ENCODE measurements at places on chromosomes 4 and X. TPM values are rescaled to one million over a fixed set of nuclear protein-coding genes. Genes with fewer than 3 reads are reported as not detected.
A peak's percentile ranks its signal among the peaks of the same experiment; 100 is the strongest.

DNA sequence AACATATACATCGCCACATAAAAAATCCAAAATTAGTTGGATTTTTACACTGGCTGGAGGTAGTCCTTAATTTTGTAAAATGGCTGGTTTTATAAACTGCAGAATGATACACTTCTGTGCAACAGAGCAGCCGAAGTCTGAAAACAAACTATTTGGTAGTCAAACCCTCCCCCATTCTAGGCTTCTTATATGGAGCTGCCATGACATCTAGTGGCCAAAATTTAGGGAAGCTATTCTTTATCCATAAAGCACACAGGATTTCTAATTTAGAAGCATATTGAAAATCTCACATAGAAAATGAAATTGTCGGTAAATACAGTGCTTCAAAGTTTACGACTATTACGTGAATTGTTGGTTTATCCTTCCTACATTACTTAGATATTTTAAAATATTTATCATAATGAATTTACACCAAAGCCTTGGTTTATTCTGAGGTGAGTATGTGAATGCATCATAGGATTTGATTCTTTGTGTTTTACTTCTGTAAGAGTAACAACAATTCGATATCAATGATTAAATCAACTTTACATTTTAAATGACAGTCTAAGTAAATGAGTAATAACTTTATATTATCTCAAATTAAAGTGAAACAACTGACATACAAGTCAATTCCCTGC, 113.4 kb upstream of the FAM241A start:
- no peak overlapping the region for H3K27ac ChIP-seq
- H3K36me3 ChIP-seq: no peaks in the 10 kb centered on the region
- no peaks in the 10 kb centered on the region for H3K4me1 ChIP-seq
- H3K4me3 ChIP-seq: no peak overlapping the region
- H3K27me3 ChIP-seq: peaks cover 9% of the 10 kb centered on the region
- peak; percentile 31 for DNase-seq

- no peaks in the 10 kb centered on the region for H3K36me3 ChIP-seq
- DNase-seq: peak; percentile 22
- H3K4me3 ChIP-seq: no peak overlapping the region
Measured at GRCh38 chr4:174714393-174715211, 114.4 kb downstream of the GLRA3 start.

Gene IL1RAPL2
- total RNA-seq: 0.22 TPM

- DNase-seq: no peak
- no peaks in the 10 kb centered on the region for H3K27me3 ChIP-seq
- peaks cover 4% of the 10 kb centered on the region for H3K4me1 ChIP-seq
- no peaks in the 10 kb centered on the region for H3K36me3 ChIP-seq
- no peak overlapping the region for H3K4me3 ChIP-seq
- H3K27ac ChIP-seq: no peak overlapping the region
Measured at GRCh38 chr4:128471576-128471975, 184.0 kb upstream of the PGRMC2 start.

- H3K36me3 ChIP-seq: no peaks in the 10 kb centered on the region
- H3K27ac ChIP-seq: peak overlapping the region; percentile 97
- H3K27me3 ChIP-seq: no peaks in the 10 kb centered on the region
- DNase-seq: peak; percentile 22
- H3K4me3 ChIP-seq: peak overlapping the region; percentile 91
Measured at GRCh38 chr4:15654593-15655222, 449 bp downstream of the FBXL5 start.

Gene FGFBP1
- total RNA-seq: not detected

Gene CLCN4
- 7.2 TPM for total RNA-seq

- no peaks in the 10 kb centered on the region for H3K27me3 ChIP-seq
- no peaks in the 10 kb centered on the region for H3K36me3 ChIP-seq
- H3K4me3 ChIP-seq: no peak overlapping the region
- H3K4me1 ChIP-seq: no peaks in the 10 kb centered on the region
Measured at GRCh38 chr4:91502365-91502764, 801.4 kb upstream of the GRID2 start.

DNA sequence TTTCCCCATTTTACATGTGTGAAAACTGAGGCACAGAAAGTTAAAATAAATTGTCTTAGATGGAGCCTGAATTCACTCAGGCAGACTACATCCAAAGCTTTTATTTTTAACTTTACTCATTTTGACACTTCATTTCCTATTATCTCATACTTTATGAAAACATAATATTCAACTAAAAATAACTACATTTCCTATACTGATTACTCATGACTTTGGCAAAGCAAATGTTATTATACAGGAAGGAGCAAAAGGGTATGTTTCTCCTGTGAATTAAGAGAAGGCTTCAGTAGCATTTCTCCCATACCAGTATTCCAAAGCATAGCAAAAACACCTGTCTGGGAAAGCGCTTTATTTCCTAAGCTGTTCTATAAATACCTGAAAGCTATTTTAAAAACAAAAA, 178.6 kb downstream of the ADAMTS3 start:
- peaks cover 3% of the 10 kb centered on the region for H3K4me1 ChIP-seq
- H3K36me3 ChIP-seq: no peaks in the 10 kb centered on the region
- no peak overlapping the region for H3K4me3 ChIP-seq
- H3K27me3 ChIP-seq: no peaks in the 10 kb centered on the region
- peak; percentile 59 for DNase-seq
- no peak overlapping the region for H3K27ac ChIP-seq

DNA sequence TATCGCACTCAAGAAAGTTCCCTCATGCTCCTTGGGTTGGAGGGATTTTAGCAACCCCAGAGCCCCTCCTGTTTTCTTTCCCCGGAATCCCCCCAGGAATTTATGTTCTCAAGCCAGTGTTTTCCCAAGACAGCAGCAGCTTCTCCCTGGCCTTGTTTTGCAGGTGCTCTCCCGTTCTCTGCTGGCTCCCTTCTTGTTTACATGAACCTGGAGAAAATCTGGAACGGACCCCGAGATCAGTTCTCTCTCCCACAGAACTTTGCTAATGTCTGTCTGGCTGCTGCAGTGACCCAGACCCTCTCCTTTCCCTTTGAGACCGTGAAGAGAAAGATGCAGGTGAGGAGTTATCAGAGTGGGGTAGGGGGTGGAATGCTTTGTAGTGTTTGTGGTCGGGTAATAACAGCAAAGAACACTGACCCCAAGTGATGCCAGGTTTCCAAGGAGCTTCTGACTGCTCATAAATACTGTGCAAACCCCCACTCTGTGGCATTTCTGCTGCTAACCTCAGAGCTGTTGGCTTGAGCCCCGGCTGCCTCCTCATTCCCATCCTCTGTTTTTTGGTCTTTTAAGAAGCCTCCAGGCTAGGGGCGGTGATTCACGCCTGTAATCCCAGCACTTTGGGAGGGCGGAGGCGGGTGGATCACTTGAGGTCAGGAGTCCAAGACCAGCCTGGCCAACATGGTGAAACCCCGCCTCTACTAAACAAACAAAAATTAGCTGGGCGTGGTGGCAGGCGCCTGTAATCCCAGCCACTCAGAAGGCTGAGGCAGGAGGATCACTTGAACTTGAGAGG, 11.1 kb downstream of the SLC25A43 start:
- H3K27me3 ChIP-seq: no peaks in the 10 kb centered on the region
- no peaks in the 10 kb centered on the region for H3K36me3 ChIP-seq
- no peak overlapping the region for H3K27ac ChIP-seq
- H3K4me1 ChIP-seq: peaks cover 6% of the 10 kb centered on the region
- H3K4me3 ChIP-seq: no peak overlapping the region
- DNase-seq: peak; percentile 90

GRCh38 chr4:95387719-95388118, 161.1 kb downstream of the UNC5C start:
- H3K4me3 ChIP-seq: no peak overlapping the region
- DNase-seq: peak; percentile 4
- no peaks in the 10 kb centered on the region for H3K4me1 ChIP-seq
- H3K36me3 ChIP-seq: no peaks in the 10 kb centered on the region

DNA sequence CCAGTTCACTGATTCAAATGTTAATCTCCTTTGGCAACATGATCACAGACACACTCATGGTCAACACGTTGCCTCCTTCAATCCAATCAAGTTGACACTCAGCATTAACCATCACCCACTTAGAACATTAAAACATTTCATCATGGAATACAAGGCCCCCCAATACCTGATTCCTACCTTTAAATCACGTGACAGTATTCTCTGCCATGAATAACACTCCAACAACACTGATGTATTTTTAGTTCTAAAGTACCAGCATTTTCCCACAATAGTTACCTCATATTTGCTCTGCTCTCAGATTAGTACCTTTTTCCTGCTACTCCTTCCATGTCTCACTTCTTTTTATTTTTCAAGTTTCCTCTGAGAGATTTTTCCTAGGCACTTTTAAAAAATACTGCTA, 19.6 kb downstream of the IL13RA2 start:
- H3K4me3 ChIP-seq: no peak overlapping the region
- no peaks in the 10 kb centered on the region for H3K36me3 ChIP-seq
- no peak overlapping the region for H3K27ac ChIP-seq
- H3K27me3 ChIP-seq: no peaks in the 10 kb centered on the region

GRCh38 chr4:86302830-86303229, 57.0 kb downstream of the MAPK10 start:
- peak; percentile 39 for DNase-seq
- no peak overlapping the region for H3K27ac ChIP-seq
- no peaks in the 10 kb centered on the region for H3K36me3 ChIP-seq
- H3K4me3 ChIP-seq: no peak overlapping the region
- no peaks in the 10 kb centered on the region for H3K27me3 ChIP-seq
- H3K4me1 ChIP-seq: no peaks in the 10 kb centered on the region

DNA sequence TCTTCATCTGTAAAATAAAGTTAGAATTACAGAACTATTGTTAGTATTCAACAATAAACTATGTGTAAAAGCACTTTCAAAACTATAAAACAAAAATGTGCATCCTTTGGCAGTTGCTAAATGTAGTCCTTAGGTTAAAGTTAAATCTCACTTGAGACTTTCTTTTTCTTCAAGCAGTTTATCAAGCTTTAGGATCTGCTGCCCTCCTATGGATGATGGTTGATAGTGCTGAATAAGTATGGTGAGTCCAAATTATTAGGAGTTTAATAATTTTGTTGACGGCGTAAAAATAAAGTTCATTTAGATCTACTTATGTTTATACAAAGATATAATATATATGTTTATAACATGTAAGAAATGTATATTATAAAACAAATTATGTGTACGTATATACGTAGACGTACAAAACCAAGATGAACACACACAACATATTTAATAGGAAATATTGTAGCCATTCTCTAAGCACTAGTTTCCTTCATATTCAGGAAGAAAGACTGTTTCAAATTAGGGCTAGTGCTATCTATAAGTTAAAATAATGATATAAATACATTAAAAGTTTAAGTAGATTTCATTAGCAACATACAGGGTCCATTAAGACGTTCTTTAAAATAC, 22.3 kb downstream of the UGT2A2 start:
- no peaks in the 10 kb centered on the region for H3K4me1 ChIP-seq
- no peak overlapping the region for H3K27ac ChIP-seq
- no peaks in the 10 kb centered on the region for H3K27me3 ChIP-seq
- H3K36me3 ChIP-seq: no peaks in the 10 kb centered on the region

Gene GLOD5
- total RNA-seq: not detected

GRCh38 chr4:7095611-7096155, 27.8 kb upstream of the GRPEL1 start:
- H3K27me3 ChIP-seq: peaks cover 15% of the 10 kb centered on the region
- H3K27ac ChIP-seq: no peak overlapping the region
- H3K4me3 ChIP-seq: no peak overlapping the region
- H3K4me1 ChIP-seq: no peaks in the 10 kb centered on the region

- H3K27me3 ChIP-seq: no peaks in the 10 kb centered on the region
- no peaks in the 10 kb centered on the region for H3K36me3 ChIP-seq
- H3K4me3 ChIP-seq: no peak overlapping the region
- H3K4me1 ChIP-seq: no peaks in the 10 kb centered on the region
- H3K27ac ChIP-seq: no peak overlapping the region
Measured at GRCh38 chr4:95431678-95432077, 117.1 kb downstream of the UNC5C start.

DNA sequence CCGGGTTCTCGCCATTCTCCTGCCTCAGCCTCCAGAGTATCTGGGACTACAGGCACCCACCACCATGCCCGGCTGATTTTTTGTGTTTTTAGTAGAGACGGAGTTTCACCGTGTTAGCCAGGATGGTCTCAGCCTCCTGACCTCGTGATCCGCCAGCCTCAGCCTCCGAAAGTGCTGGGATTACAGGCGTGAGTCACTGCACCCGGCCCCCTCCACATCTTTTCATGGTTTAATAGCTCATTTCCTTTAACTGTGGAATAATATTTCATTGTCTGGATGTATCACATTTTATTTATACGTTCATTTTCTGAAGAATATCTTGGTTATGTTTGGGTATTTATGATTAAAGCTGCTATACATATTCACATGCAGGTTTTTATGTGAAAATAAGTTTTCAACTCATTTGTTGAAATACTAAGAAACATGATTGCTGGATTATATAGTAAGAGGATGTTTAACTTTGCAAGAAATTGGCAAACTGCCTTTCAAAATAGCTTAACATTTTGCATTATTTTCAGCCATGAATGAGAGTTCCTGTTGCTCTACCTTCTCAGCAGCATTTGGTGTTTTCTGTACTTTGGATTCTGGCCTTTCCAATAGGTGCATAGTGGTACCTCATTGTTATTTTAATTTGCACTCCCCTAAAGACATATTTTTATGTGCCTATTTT, 591.9 kb downstream of the TECRL start:
- H3K4me3 ChIP-seq: no peak overlapping the region
- no peak overlapping the region for H3K27ac ChIP-seq
- no peaks in the 10 kb centered on the region for H3K27me3 ChIP-seq
- no peak for DNase-seq
- H3K36me3 ChIP-seq: no peaks in the 10 kb centered on the region
- no peaks in the 10 kb centered on the region for H3K4me1 ChIP-seq

Gene GNL3L
- total RNA-seq: 40.5 TPM

- DNase-seq: no peak
- no peak overlapping the region for H3K27ac ChIP-seq
- no peaks in the 10 kb centered on the region for H3K27me3 ChIP-seq
Measured at GRCh38 chr4:108334031-108334430, 165.3 kb upstream of the LEF1 start.

DNA sequence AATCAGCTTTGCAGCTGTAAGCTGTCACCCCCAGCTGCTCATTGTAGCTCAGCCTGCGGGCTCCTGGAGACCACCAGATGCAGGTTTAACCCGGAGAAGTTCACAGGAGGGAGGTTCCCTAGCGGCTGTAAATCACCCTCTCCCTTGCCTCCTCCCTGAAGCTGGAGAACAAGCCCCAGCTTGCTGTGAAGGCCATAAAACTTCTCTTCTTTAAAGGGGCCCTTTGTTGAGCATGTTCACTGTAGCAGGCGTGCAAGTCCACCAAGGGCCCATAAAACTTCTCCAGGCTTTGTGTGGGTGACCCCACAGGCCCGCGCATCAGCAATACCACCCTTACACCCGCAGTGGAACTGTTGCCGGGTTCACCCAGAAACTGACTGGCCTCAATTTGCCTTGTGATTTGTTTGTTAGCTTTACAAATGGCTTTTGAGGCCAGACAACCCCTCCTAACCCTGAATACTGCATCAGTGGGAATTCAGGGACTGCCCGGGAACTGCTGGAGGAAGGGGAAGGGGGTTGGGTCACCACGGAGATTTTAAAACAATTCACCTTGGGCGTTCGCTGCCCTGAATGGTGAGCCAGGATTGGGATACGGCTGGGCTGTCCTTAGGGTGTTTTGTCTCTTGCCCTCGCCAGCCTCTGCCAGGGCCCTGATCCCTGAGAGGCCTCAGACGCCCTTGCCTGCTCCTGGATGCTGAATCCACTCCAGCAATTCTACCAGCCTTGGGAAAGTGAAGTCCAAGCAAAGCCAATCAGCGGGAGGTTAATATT, 49.5 kb upstream of the ATP6AP2 start:
- no peak for DNase-seq
- no peak overlapping the region for H3K27ac ChIP-seq

- H3K27me3 ChIP-seq: peaks cover 6% of the 10 kb centered on the region
- no peak overlapping the region for H3K4me3 ChIP-seq
- DNase-seq: no peak
- peaks cover 3% of the 10 kb centered on the region for H3K4me1 ChIP-seq
- no peak overlapping the region for H3K27ac ChIP-seq
Measured at GRCh38 chr4:182855877-182856276, 61.3 kb downstream of the DCTD start.

Measured in astrocyte (in vitro differentiated cells and primary cell).